ENCODE measurements at places on chromosomes 7 and 10.

- DNase-seq: no peak
Observed at GRCh38 chr10:49296382-49296781, 2.6 kb upstream of the C10orf71 start.

GRCh38 chr7:92563345-92563744 is 26.8 kb downstream of the FAM133B start:
- no peak for DNase-seq

DNA sequence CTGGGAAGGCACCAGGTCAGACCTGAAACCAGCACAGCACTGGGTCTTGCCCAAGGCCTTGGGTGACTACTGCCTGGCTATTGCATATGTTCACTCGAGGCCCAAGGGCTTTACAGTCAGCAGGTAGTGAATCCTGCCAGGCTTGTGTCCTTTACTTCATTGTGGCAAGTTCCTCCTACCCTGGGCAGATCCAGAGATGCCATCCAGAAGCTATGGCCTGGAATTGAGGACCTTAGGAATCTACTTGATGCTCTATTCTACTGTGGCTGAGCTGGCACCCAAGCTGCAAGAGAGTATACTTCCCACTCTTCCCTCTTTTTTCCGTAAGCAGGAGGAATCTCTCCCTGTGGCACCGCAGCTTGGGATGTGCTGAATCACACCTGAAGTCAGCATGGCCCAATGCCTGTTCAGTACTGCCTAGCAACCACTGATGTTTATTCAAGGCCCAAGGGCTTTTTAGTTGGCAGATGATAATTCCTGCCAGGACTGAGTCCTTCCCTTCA is 246.7 kb upstream of the CTBP2 start:
- DNase-seq: no peak

DNA sequence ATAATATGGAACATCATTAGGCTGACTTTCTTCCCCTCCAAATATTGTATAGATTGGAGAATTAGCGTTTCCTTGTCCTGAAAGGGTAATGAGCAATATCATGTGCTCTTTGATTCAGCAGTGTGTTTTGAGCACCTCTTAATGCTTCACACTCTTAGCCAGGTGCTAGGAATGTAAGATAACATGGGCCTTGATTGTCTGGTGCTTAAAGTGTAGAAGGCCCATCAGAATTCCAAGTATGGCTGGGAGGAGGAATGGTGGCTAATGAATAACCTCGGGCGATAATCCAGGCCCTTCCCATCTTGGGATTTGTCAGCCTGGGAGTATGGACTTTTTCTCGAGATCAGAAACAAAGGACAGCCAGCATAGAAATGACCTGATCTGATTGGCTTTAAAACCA is 8.6 kb downstream of the TSPAN13 start:
- no peak for DNase-seq

- DNase-seq: no peak
Observed at GRCh38 chr10:70714951-70715350, 42.6 kb downstream of the ADAMTS14 start.

- no peak for DNase-seq
Observed at GRCh38 chr10:89663144-89663543, 18.1 kb upstream of the PANK1 start.

DNA sequence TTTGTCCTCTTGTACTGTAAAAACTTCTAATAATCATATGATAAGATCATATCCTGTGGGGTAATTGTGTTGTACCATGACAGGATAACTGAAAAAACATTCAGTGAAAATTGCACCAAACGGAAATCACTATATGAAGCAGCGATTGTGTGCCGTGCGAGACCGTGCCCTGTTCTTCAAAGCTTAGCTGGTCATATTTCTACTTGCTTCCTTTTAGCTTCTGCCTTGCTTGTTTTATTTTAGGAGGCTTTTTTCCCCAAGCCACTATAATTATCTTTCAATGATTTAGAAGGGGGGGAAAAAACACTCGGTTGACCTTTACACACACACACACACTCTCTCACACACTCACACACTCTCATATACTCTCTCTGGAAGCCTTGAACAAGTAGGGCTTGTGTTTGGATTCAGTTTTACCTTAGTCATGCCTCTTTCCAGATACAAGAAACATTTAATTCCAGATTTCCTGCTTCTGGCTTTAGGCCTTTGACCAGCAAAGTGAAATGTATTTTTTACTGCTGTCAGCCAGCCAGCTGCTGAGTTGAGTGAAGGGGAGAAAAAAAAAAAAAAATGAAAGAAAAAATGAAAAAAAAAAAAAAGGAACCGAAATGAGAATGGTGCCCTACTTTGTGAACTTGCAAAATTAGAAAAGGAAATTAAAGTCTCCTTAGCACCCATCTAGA is 181.4 kb downstream of the ARID5B start:
- DNase-seq: no peak

DNA sequence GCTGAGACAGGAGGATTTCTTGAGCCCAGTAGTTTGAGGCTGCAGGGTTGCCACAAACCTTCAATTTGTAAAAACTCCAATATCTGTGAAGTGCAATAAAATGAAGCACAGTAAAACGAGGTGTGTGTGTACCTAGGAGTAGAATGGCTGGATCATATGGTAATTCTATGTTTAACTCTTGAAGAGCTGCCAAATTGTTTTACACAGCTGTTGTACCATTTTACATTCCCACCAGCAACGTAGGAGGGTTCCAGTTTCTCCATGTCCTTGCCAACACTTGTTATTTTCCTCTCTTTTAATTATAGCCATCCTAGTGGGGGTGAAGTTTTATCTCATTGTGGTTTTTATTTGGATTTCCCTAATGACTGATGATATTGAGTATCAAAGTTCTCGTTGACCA is 16.2 kb downstream of the PLEKHA1 start:
- DNase-seq: no peak

- no peak for DNase-seq
Observed at GRCh38 chr7:71385330-71385729, 253.4 kb downstream of the GALNT17 start.

GRCh38 chr10:34013235-34013634 is 678.8 kb upstream of the NRP1 start:
- no peak for DNase-seq

GRCh38 chr7:69919426-69920111 is 321.3 kb downstream of the AUTS2 start:
- no peak for DNase-seq

GRCh38 chr7:6422926-6423632 is 24.7 kb downstream of the DAGLB start:
- no peak for DNase-seq

DNA sequence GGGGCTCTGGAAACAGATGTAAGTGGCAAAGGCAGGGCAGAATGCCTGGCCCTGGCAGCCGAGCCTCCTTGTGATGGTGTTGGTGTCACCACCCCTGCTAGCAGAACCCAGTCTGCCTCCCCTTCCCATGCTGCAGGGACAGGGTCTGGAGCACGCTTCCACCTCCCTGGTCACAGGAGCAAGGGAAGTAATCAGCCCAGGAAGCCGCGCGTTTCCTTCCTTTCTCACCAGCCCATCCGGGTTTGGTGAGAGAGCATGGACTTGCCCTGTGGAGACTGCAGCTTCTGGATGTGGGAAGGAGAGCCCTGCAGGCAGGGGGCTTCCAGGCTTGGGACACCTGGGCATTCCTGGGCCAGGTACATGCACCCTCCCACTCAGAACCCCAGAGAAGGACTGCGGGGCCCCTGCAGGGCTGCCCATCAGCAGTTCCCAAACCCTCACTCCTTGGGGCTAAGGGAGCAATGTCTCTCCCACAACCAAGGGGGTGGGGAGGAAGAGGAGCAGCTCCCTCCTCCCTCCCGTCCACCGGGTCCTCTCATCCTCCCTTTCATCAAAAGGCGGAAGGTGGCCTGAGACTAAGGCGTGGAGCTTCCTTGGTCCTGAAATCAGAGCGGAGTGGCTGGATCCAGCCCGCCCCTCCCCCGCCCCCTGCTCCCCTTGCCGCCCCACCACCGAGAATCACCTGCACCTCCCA is 1.8 kb downstream of the MMRN2 start:
- no peak for DNase-seq

GRCh38 chr10:71471957-71472365 is 75.2 kb downstream of the CDH23 start:
- no peak for DNase-seq

DNA sequence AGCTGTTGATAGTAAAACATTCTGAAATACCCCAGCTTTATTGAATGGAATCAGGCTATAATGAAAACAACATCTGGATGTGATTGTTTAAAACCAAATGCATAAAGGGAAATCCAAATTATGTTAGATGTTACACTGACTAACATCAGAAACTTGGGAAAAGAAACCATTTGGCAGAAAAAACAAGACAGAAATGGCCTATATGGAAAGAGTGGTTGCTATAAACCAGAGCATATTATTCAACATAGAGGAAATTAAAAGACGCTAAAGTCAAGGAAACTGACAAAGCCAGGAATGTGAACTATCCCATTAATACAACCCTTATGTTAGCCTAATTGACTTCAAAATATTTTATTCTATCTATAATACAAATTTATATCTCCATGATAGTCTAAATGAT is 53.0 kb upstream of the CABCOCO1 start:
- DNase-seq: no peak

DNA sequence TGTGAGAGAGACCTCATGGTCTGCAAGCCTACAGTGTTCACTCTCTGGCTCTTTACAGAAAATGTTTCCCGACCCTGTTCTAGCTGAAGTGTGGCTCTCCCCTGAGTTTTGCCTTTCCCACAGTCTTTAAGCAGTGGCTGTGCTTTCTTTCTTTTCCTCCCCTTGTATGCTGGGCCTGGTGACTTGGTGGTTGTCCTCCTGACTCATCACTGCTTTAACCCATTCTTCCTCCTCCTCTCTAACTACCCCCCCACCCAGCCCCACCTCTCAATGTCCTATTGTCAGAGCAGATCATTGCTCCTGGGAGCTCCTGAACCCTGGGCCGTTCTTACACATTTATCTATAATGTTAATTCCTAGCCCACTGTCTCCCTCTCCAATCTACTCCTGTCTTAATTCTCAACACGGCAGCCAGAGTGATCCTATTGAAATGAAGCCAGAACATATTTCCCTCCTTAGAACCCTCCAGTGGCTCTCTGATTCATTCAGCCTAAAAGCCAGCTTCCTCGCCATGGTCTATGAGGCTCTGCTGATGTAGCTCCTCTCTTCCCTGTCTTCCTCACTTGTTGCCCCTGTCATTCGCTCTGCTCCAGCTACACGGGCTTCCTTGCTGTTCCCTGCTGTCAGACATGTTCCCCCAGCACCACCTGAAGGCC is 55.0 kb downstream of the DENND11 start:
- DNase-seq: no peak

- no peak for DNase-seq
Observed at GRCh38 chr10:112332022-112332421, 41.9 kb upstream of the ACSL5 start.

- no peak for DNase-seq
Observed at GRCh38 chr10:16756561-16757221, 60.5 kb downstream of the RSU1 start.

DNA sequence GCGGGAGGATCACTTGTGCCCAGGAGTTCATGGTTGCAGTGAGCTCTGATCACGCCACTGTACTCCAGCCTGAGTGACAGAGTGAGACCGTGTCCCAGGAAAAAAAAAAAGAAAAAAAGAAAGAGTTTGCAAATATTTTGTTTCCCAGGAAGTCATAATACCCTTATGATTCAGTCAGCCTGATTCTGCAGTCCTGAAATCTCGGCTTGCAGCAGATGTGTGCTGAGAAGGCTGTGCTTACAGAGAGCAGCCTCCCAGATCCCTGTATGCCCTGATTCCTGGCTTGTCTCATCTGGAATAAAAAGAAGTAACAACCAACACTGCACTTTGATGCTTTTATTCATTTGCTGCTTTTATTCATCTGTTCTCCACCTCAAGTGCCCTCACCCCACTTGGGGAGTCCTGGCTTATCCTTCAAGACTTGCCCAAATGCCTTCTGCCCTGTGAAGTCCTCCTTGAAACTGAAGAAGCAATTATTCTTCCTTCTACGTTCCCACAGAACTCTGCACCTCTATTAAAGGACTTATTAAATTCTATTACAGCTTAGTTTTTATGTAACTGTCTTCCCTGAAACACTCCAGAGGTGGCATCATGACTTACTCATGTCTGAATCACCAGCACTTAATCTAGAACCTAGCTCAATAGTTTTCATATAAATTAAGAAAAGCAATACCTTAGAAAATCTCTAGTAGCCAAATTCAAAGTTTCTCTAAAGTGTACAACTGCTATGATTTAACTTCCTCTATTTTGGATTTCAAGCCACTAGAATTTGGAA is 27.7 kb upstream of the BPGM start:
- DNase-seq: no peak

GRCh38 chr7:30433506-30433905 is 45.1 kb downstream of the NOD1 start:
- DNase-seq: no peak

DNA sequence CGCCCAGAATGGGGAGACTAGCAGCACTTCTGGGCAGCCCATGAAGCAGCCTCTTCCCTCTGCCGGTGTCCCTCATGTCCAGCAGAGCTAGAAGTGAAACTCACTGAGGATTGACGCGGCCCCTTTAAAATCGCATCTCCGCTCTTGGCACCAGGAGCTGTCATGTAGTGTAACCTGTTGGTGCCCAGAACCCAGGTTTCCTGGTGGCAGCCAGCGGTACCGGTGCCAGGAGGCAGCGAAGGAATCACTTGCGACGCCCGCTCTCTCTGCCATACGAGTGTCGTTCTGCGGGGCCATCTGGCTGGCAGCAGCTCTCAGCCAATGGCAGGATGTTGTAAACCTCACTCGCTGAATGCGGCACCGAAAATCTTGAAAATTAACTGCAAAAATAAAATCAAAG is 82.7 kb downstream of the CUX1 start:
- no peak for DNase-seq

- no peak for DNase-seq
Observed at GRCh38 chr7:82229164-82229563, 214.4 kb downstream of the CACNA2D1 start.

DNA sequence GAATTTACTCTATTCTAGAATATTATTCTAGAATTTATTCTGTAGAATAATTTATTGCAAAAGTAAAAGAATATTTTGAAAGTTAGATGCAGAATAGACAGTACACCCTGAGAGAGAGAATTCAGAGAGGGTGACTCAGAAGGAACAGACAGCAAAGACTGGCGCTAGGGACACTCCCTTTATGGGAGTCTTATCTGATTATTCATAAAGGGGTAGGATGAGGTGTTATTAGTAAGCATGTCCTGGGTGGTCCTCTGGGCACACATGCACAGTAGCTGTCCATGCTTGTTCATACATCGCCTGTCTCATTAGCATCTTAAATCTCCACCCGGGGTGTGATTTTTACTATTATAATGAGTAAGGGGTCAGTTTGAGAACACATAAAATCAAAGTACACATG is 100.1 kb downstream of the XPNPEP1 start:
- no peak for DNase-seq

All from activated T-cell treated with anti-CD3 and anti-CD28 coated beads for 48 hours (primary cell).